Activated T-helper 1 cell treated with anti-CD3 and anti-CD28 coated beads, Interleukin-12 subunit alpha, Interleukin-12 subunit beta, Interleukin-2, Interleukin-4 antibody, amounts not matched to agents 30 ng/mL and 10 ng/mL and 1 ng/mL, durations not matched to agents 14 hours and 24 hours and 36 hours (primary cell): ENCODE measurements at places on chromosomes 16 and 17.

DNA sequence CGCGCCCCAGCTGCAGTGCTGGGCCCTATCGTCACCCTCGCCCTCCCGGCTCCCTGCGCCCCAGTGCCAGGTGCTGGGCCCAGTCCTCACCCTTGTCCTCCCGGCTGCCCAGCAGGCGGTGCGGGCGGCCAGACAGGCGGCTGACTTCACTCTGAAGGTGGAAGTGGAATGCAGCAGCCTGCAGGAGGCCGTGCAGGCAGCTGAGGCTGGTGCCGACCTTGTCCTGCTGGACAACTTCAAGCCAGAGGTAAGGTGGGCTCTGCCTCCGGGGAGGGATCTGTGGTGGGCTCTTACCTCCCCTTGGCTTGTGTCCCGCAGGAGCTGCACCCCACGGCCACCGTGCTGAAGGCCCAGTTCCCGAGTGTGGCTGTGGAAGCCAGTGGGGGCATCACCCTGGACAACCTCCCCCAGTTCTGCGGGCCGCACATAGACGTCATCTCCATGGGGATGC is 17.9 kb downstream of the QPRT start:
- H3K36me3 ChIP-seq: no peaks in the 10 kb centered on the region
- H3K4me1 ChIP-seq: peaks cover 17% of the 10 kb centered on the region
- no peak for DNase-seq
- no peaks in the 10 kb centered on the region for H3K27me3 ChIP-seq
- no peak overlapping the region for H3K4me3 ChIP-seq

- H3K36me3 ChIP-seq: peaks cover 57% of the 10 kb centered on the region
- peak; percentile 67 for DNase-seq
- peak overlapping the region; percentile 89 for H3K27ac ChIP-seq
Observed at GRCh38 chr17:45307290-45308015, 9.4 kb downstream of the MAP3K14 start.

- H3K4me1 ChIP-seq: no peaks in the 10 kb centered on the region
- no peak overlapping the region for H3K4me3 ChIP-seq
- no peaks in the 10 kb centered on the region for H3K36me3 ChIP-seq
Observed at GRCh38 chr16:85767531-85767930, 16.6 kb upstream of the C16orf74 start.

GRCh38 chr17:80023481-80024205 is 12.0 kb downstream of the TBC1D16 start:
- H3K4me1 ChIP-seq: no peaks in the 10 kb centered on the region
- H3K27me3 ChIP-seq: no peaks in the 10 kb centered on the region
- no peak overlapping the region for H3K27ac ChIP-seq
- no peak for DNase-seq
- no peak overlapping the region for H3K4me3 ChIP-seq
- H3K36me3 ChIP-seq: no peaks in the 10 kb centered on the region

DNA sequence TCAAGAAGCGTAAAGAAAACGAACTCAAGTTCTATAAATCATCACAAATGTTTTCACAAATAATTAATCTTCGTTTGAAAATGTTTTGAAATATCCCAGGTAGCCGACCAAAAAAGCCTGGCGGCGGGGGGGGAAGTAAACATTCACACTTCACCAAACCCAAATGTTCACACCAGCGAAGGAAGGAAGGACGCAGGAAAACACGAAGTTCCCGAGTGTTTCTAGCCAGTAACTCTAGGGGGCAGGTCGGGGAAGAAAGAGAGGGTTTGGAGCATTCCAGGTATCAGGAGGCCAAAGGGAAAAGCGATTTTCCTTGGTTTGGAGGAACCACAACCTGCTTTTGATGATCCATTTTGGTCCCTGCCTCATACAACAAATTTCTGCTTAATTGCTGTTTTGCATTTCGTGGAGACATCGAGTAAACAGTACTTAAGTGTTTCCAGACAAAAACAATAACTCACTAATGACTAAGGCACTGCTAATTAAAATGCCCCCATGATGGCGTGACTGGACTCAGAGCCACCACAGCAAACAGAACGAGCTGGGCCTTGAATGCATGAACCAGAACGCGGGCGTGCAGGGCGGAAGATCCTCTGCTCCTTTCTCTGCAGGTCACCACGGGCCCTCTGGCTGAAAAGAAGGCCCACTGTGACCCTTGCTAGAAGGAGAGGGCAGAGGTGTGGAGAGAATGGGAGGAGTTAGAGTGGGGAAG is 16.6 kb downstream of the ZFHX3 start:
- DNase-seq: no peak
- H3K27me3 ChIP-seq: peaks cover 36% of the 10 kb centered on the region
- no peaks in the 10 kb centered on the region for H3K4me1 ChIP-seq
- H3K36me3 ChIP-seq: no peaks in the 10 kb centered on the region

- no peak for DNase-seq
- H3K4me3 ChIP-seq: no peak overlapping the region
- H3K36me3 ChIP-seq: peaks cover 22% of the 10 kb centered on the region
- H3K27me3 ChIP-seq: no peaks in the 10 kb centered on the region
- peaks cover 31% of the 10 kb centered on the region for H3K4me1 ChIP-seq
Observed at GRCh38 chr16:17420816-17421215, 49.9 kb downstream of the XYLT1 start.

- no peak for DNase-seq
- H3K36me3 ChIP-seq: no peaks in the 10 kb centered on the region
- no peaks in the 10 kb centered on the region for H3K4me1 ChIP-seq
- H3K4me3 ChIP-seq: no peak overlapping the region
- H3K27ac ChIP-seq: no peak overlapping the region
Observed at GRCh38 chr16:54356391-54356790, 69.8 kb upstream of the IRX3 start.

GRCh38 chr17:16923904-16924695 is 47.8 kb downstream of the TNFRSF13B start:
- H3K27ac ChIP-seq: no peak overlapping the region
- H3K4me3 ChIP-seq: no peak overlapping the region
- DNase-seq: no peak
- H3K27me3 ChIP-seq: peaks cover 4% of the 10 kb centered on the region

DNA sequence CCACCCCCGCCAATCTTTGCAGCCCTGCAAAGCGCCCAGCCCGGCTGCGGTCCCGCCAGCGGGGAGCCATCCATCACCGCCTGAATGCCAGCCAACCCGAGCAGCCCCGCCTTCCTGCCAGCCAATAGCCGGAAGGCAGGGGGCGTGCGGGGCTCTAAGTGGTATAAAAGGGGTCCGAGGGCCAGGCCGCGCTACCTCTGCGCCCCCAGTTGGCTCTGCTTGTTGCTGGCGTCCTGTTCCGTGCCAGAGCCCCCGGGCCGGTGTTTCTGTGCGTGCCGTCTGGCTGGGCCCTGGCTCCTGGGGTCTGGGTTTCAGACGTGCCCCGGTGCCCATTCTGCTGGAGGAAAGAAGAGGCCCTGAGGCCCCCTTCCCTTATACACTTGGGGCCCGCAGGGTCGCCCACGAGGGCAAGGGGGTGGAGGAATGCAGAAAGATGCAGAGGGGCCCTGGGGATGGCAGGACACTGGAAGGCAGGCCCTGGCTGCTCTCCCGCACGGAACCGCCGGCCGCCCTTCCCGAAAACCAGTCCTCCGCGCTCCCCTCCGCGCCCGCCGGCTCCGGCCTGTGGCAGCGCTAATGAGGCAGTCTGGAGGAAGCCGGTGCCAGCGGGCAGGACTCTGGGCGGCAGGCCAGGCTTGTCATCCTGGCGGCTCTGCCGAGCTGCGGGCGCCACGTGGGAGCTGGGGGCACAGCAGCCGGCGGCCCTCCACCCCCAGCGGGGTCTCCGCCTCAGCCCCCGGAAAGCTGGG is 14.0 kb downstream of the COPZ2 start:
- peaks cover 27% of the 10 kb centered on the region for H3K4me1 ChIP-seq
- DNase-seq: peak; percentile 25
- no peaks in the 10 kb centered on the region for H3K36me3 ChIP-seq
- H3K4me3 ChIP-seq: peak overlapping the region; percentile 74
- no peak overlapping the region for H3K27ac ChIP-seq

- DNase-seq: no peak
- H3K4me3 ChIP-seq: no peak overlapping the region
- H3K36me3 ChIP-seq: peaks cover 15% of the 10 kb centered on the region
- peaks cover 35% of the 10 kb centered on the region for H3K4me1 ChIP-seq
- H3K27ac ChIP-seq: no peak overlapping the region
- H3K27me3 ChIP-seq: peaks cover 3% of the 10 kb centered on the region
Observed at GRCh38 chr17:19651451-19652238, 3.1 kb downstream of the ALDH3A2 start.

GRCh38 chr16:31876951-31877828 is 3.6 kb downstream of the ZNF267 start:
- H3K27me3 ChIP-seq: no peaks in the 10 kb centered on the region
- H3K4me1 ChIP-seq: peaks cover 79% of the 10 kb centered on the region
- H3K27ac ChIP-seq: peak overlapping the region; percentile 94
- DNase-seq: peak; percentile 71
- peaks cover 73% of the 10 kb centered on the region for H3K36me3 ChIP-seq

- H3K27me3 ChIP-seq: peaks cover 3% of the 10 kb centered on the region
- no peak overlapping the region for H3K4me3 ChIP-seq
- H3K4me1 ChIP-seq: no peaks in the 10 kb centered on the region
- H3K27ac ChIP-seq: no peak overlapping the region
- no peaks in the 10 kb centered on the region for H3K36me3 ChIP-seq
- no peak for DNase-seq
Observed at GRCh38 chr17:66114609-66115008, 77.3 kb downstream of the CEP112 start.

- DNase-seq: no peak
- H3K36me3 ChIP-seq: no peaks in the 10 kb centered on the region
- no peak overlapping the region for H3K4me3 ChIP-seq
- no peak overlapping the region for H3K27ac ChIP-seq
Observed at GRCh38 chr16:31413381-31413780, 14.8 kb downstream of the COX6A2 start.

DNA sequence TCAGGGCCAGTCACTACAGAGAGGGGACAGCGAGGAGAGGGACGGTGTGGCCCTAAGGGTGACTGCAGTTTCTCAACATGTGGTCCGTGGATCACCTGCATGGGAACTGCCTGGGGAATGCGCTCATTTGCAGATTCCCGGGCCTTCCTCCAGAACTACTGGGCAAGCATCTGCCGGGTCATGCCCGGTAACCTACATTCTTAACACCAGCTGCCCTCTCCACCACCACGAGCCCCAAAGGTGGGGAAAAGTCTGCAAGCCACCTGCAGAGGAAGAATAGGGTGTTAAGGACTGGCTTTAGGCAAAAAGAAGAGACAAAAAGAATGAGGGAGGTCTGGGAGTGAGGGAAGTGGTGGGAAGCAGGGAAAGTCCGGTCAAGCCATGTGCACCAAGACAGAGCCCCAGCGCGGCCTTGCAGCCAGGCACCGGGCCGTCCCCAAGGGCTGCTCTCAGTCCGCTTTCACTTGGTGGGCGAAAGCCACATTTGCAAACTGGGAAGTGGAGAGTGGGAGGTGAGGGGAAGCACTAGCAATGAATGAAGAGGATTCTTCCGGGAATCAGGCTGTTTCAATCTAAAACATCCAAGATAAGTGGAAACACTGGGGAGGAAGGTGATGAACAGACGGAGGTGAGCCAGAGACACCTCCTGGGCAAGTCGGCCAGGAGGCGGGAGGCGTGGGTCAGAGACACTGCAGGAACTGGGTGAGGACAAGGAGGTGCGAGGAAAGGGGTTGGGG is 70.3 kb downstream of the N4BP1 start:
- peaks cover 29% of the 10 kb centered on the region for H3K36me3 ChIP-seq
- H3K4me1 ChIP-seq: peaks cover 23% of the 10 kb centered on the region
- no peak overlapping the region for H3K4me3 ChIP-seq
- H3K27me3 ChIP-seq: no peaks in the 10 kb centered on the region
- peak overlapping the region; percentile 83 for H3K27ac ChIP-seq

DNA sequence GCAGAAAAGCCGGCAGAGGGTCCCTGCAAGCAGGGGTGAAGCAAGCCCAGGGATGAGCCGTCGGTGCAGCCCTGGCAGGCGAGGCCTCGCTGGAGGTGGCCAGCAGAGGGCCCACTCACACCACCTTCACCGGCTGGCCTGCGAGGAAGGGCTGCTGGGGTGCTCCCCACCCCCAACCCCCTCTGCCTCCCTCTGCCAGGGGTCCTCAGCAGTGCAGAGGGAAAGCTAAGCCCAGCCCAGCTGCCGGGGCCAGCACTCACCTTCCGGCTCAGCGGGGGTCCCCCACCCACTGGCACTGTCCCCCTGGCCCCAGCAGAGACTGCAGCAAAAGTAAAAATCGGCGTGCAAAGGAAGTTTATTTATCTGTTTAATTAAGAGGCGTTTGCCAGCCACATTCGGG is 113.4 kb downstream of the ENGASE start:
- no peak overlapping the region for H3K27ac ChIP-seq
- H3K4me3 ChIP-seq: no peak overlapping the region
- no peaks in the 10 kb centered on the region for H3K36me3 ChIP-seq
- peaks cover 18% of the 10 kb centered on the region for H3K27me3 ChIP-seq

DNA sequence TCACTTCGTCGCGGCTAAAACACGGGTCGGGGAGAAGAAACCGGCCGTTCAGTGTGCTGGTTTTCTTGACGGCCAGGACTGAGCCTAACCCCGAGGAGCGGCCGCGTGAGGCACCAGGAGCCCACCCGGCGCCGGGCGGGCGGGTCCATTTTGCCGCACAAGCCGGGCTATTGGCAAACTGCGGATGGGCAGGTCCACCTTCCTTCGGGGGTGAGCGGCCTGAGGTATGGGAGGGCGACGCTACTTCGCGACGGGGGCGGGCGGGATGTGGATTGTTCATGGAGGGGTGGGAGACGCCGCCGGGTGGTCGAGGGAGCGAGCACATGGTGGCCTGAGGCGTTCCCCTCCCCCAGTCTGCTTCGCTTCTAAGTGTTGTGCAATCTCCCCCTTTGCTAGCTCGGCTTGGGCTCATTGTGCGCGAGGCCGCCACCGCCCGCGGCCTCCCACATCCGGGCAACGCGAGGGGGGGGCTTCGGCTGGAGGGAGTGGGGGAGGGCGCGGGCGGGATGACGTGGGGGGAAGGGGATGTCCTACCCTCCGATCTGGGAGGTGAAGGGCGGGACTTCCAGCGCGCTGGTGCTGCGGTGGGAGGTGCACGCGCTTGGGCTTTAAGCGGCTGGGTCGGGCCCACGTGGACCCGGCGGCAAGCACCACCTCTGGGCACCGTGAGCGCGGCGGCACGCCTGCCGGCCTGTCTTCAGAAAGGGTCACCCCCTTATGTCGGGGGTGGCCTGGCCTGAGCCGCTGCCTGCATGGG is 5.9 kb upstream of the CD68 start:
- peaks cover 2% of the 10 kb centered on the region for H3K27me3 ChIP-seq
- H3K4me3 ChIP-seq: peak overlapping the region; percentile 94
- H3K27ac ChIP-seq: peak overlapping the region; percentile 100
- DNase-seq: peak; percentile 86
- peaks cover 61% of the 10 kb centered on the region for H3K4me1 ChIP-seq
- peaks cover 75% of the 10 kb centered on the region for H3K36me3 ChIP-seq

GRCh38 chr16:70381604-70382342 is 35.1 kb downstream of the DDX19A start:
- H3K4me3 ChIP-seq: peak overlapping the region; percentile 99
- peaks cover 24% of the 10 kb centered on the region for H3K36me3 ChIP-seq
- H3K27ac ChIP-seq: peak overlapping the region; percentile 99
- no peaks in the 10 kb centered on the region for H3K27me3 ChIP-seq
- peaks cover 5% of the 10 kb centered on the region for H3K4me1 ChIP-seq
